T1000 (cell line): ENCODE measurements at places on chromosomes 7 and 10.

GRCh38 chr7:7433811-7434210 lies 101.9 kb downstream of the COL28A1 start:
- DNase-seq: no peak

GRCh38 chr7:3194501-3195141 lies 106.4 kb upstream of the SDK1 start:
- peak; percentile 88 for DNase-seq

- DNase-seq: no peak
Observed at GRCh38 chr10:80280071-80280800, 9.2 kb downstream of the MAT1A start.

DNA sequence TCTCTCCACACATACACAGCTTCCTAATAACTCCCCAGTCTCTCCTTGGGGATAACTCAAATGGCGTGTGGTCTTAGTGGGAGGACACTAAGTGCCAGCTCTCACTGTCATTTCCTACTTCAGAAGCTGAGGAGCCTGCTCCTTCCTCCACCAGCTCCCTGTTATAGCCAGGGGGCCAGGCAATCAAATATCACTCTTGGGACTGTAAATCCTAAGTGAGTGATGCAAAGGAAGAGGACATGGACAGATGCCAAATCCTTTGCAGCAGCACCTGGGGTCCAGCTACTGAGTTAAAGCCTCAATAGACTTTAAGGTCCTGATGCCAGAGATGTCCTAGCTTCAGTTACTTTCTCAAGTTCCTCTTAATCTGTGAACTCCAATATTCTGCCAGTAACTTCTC lies 34.1 kb downstream of the SEM1 start:
- no peak for DNase-seq

DNA sequence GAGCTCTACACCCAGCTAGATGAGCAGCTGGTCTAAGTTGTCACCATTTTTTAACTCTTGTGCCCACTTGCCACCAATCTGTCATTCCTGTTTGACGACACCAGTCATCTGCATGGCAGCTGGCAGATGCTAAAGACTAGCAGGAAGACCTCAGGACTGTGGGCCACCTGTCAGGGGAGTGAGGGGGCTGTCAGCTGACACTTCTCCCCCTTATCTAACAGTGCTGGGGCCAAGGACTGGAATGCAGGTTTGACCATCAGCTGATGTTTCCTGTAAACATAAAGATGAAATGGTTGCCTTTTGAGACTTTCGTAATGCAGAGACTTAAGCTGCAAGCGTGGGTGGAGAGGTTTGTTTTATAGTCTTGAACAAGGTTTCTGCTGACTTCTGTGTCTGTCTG lies 93.5 kb downstream of the WNT2 start:
- no peak for DNase-seq

DNA sequence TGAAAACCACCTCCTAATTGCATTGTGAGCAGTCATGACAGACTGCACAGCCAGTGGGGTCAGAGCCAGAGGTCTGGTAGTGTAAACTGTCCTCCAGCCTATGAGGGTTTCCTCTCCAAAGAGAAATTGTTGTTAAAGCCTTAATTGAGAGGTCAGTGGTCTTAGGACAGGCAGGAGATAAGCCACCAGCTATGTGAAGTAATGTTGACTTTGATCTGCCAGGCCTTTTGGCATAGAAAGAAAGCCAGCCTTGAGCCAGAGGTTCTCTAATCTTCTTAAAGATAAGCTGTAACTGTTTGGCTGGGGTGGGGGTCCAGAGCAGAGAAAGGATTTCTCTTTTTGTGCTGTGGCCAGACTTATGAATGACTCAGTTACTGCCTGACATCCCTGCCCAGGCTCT lies 248.4 kb downstream of the WDR11 start:
- no peak for DNase-seq

DNA sequence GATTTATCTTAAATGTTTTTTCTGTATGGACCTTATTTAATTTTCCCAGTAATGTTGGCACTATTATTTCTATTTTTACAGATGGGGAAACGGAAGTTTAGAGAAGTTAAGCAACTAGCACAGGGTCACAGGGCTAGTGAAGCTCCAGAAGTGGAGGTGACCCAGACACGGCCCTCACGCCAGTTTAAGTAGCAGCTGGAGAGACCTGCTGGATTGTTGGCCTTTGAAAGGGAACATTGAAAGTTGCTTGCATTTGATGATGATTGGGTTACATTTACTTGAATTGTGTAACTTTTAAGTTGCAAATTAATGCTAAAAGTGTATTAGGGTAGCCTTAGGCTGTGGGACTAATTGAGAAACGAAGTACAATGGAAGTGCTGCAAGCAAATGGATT lies 25.6 kb downstream of the CDK14 start:
- DNase-seq: no peak

DNA sequence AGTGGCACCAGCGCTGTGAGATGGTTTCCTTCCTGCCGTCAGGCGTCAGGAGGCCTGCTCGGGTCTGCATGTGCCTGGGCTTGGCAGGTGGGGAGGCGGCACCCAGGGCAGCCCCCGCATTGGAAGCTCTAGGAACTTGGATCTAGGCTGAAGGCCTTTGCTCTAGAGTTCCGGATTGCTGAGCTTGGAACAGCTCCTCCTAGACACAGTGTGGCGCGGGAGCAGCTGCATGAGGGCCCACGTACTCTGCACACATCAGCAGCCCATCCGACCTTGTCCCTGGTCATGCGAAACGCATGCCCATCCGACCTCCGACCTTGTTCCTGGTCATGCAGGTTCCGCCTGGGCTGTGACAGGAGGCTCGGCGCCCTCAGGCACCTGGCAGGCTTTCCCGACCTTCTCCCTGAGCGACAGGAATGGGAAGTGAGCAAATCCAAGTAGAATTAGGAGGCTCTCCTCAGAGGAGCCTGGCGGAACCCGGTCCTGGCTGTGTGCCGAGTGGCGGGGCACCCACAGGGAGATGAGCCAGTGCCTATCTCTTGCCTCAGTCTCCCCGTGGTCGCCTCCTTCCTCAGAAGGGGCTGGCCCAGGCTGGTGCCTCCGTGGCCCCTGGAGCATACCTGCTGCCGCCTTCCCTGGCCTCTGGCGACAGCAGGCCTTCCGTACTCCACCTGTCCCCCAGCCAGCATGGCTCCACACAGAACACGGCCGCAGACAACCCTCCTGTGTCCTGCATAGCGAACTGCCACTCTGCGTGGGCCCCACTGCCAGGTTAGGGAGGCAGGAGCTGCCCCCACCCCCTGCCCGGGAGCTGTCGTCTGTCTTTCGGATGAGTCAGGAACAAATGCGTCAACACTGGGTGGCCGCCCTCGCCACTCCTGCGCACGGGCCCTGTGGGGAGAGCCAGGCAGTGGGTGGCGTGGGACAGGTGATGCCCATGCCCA lies 12.0 kb downstream of the GET4 start:
- no peak for DNase-seq

DNA sequence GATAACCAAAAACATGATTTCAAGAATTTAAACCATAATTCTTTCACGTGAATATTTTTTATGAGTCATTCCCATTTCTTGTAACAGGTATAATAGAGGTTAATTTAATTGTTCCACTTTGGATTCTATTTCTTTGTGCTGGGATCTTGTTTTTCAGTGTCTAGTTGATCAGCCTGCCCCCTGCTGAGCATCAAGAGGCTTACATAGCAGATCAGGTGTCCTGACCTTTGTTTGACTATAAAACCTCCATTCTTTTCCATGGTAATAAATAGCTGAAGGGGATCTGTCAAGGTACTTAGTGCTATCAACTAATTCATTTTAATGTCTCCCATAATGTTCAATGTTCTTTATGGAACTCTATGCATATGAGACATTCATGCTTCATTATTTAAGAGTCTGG lies 4.9 kb downstream of the COL17A1 start:
- DNase-seq: no peak

- no peak for DNase-seq
Observed at GRCh38 chr7:77757589-77757988, 40.6 kb downstream of the TMEM60 start.

GRCh38 chr10:3419719-3420495 lies 247.3 kb upstream of the PITRM1 start:
- DNase-seq: no peak

- DNase-seq: no peak
Observed at GRCh38 chr10:28986117-28986792, 302.6 kb upstream of the LYZL1 start.

- DNase-seq: no peak
Observed at GRCh38 chr7:12130609-12131008, 80.5 kb upstream of the TMEM106B start.

- DNase-seq: peak; percentile 8
Observed at GRCh38 chr10:119337796-119338432, 130.5 kb downstream of the GRK5 start.

GRCh38 chr7:99102809-99103690 lies 40.9 kb downstream of the SMURF1 start:
- DNase-seq: no peak

DNA sequence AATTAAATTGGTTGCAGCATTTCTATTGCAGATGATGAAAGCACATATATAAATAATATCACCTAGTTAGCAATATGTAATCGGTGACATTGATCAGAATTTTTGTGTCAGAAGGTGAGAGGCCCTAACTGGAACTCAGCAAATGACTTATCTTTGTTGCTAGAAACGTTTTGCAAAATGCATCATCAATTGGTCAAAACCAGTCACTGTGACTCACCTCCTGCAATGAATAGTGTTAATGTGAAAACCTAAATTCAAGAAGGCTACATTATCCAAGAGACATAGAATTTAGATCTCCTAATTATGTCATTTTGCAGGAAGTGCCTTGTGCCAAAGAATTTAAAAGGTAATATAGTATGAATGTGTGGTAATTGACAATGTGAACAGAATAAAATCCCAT lies 9.8 kb upstream of the PNLIPRP3 start:
- DNase-seq: no peak
